ENCODE measurements at places on chromosomes 3 and 15.

DNA sequence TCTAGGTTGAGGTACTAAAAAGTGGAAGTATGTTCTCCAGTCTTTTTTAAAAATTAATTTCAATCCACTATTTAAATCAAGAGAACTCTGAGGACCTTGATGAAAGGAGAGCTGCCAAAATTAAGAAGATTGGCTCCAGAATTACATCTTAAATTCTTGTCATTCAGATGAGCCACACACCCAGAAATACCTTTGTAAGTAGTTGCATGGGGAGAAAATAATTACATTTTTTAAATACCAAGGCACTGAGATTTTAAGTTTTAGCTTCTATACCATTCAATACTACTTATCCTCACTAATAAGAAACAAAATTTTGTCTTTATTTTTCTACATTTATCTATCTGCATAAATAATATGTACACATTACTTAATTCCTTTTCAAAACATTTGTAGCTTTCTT, 1132.8 kb downstream of the OTOL1 start:
- no peak for DNase-seq

- DNase-seq: no peak
Measured at GRCh38 chr15:48751595-48751994, 59.3 kb downstream of the CEP152 start.

- DNase-seq: no peak
Measured at GRCh38 chr15:64949383-64950186, 37.9 kb downstream of the ANKDD1A start.

- DNase-seq: no peak
Measured at GRCh38 chr15:51497806-51498205, 124.8 kb downstream of the DMXL2 start.

Data from LoVo (cell line).